Activated CD4-positive, alpha-beta memory T cell treated with anti-CD3 and anti-CD28 coated beads, Interleukin-2, amount 10 ng/mL, durations not matched to agents 7 days and 5 days (primary cell): ENCODE measurements at places on chromosomes 2 and 18.
A peak's percentile ranks its signal among the peaks of the same experiment; 100 is the strongest.

DNA sequence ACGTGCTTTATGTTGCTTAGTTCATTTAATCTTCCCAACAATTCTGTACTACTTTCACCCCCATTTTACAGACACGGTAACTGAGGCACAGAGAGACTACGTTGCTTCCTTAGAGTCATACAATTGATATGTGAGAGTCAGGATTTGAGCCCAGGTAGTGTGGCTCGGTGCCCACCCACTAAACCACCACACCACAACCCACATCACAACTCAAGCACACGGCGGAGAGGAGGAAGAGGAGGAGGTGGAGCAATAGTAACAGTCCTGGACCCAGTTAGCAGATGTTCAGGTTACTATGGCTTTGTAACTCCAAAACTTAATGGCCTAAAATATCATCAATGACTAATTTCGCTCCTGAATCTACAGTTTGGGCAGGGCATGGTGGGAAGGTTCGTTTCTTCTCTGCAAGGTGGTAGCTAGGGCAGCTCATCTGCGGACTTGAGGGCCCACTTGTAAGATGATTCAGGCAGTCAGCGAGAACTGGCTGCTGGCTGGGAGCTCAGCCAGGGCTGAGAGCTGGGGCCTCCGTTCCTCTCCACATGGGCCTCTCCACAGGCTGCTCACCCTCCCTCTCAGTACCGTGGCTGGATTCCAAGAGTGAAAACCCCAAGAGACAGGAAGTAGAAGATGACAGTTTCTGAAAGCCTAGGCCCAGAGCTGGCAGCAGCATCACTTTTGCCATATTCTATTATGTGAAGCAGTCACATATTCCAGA is 167.1 kb downstream of the ZFP36L2 start:
- H3K4me1 ChIP-seq: peaks cover 25% of the 10 kb centered on the region
- peak; percentile 56 for DNase-seq
- peaks cover 4% of the 10 kb centered on the region for H3K27me3 ChIP-seq
- H3K27ac ChIP-seq: peak overlapping the region; percentile 75
- no peak overlapping the region for H3K4me3 ChIP-seq
- H3K36me3 ChIP-seq: peaks cover 6% of the 10 kb centered on the region

GRCh38 chr18:68623342-68623741 is 91.6 kb downstream of the TMX3 start:
- H3K27me3 ChIP-seq: peaks cover 2% of the 10 kb centered on the region
- DNase-seq: peak; percentile 27
- no peak overlapping the region for H3K27ac ChIP-seq

GRCh38 chr2:194090251-194090905 is 1566.6 kb upstream of the SLC39A10 start:
- no peaks in the 10 kb centered on the region for H3K4me1 ChIP-seq
- no peak for DNase-seq
- no peaks in the 10 kb centered on the region for H3K36me3 ChIP-seq
- H3K27me3 ChIP-seq: no peaks in the 10 kb centered on the region

DNA sequence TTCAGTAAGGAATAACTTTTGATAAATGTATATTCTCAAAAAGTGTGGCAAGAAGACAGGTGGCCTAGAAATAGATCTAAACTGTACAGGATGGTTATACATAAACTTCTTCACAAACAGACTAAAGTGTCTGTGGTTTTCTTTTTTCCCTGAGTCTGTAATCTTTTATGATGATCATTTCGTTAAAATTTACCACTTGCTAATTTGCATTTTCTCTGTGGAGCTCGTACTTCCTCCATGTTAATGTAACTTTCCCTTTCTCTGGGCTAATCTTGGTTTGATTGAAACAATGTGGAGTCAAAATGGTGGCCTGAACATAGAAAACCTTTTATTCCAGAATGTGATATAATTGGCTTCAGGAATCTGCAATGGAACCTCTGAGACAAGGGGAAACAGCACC is 166.2 kb downstream of the FTCDNL1 start:
- no peaks in the 10 kb centered on the region for H3K4me1 ChIP-seq
- peaks cover 2% of the 10 kb centered on the region for H3K27me3 ChIP-seq
- H3K27ac ChIP-seq: no peak overlapping the region
- H3K36me3 ChIP-seq: no peaks in the 10 kb centered on the region

GRCh38 chr18:51716277-51716676 is 518.8 kb upstream of the MEX3C start:
- no peak overlapping the region for H3K27ac ChIP-seq
- H3K27me3 ChIP-seq: no peaks in the 10 kb centered on the region
- no peaks in the 10 kb centered on the region for H3K36me3 ChIP-seq
- H3K4me1 ChIP-seq: no peaks in the 10 kb centered on the region
